Activated T-cell treated with anti-CD3 and anti-CD28 coated beads for 24 hours (primary cell): ENCODE measurements at places on chromosomes 16 and 17.

DNA sequence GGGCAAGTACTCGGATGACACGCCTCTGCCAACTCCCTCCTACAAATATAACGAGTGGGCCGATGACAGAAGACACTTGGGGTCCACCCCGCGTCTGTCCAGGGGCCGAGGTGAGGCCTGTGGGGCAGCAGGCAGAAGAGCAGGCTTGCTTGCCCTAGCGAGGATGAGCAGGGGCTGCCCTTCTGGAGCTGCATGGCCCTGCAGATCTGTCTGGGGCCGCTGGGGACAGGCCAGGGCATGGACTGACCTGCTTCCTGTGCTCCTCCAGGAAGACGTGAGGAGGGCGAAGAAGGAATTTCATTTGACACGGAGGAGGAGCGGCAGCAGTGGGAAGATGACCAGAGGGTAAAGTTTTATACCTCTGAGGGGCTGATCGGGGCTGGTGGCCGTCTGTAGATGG lies 5.3 kb downstream of the DHX38 start:
- no peak for DNase-seq

- no peak for DNase-seq
Measured at GRCh38 chr17:8062807-8063483, 24.1 kb downstream of the ALOX15B start.

DNA sequence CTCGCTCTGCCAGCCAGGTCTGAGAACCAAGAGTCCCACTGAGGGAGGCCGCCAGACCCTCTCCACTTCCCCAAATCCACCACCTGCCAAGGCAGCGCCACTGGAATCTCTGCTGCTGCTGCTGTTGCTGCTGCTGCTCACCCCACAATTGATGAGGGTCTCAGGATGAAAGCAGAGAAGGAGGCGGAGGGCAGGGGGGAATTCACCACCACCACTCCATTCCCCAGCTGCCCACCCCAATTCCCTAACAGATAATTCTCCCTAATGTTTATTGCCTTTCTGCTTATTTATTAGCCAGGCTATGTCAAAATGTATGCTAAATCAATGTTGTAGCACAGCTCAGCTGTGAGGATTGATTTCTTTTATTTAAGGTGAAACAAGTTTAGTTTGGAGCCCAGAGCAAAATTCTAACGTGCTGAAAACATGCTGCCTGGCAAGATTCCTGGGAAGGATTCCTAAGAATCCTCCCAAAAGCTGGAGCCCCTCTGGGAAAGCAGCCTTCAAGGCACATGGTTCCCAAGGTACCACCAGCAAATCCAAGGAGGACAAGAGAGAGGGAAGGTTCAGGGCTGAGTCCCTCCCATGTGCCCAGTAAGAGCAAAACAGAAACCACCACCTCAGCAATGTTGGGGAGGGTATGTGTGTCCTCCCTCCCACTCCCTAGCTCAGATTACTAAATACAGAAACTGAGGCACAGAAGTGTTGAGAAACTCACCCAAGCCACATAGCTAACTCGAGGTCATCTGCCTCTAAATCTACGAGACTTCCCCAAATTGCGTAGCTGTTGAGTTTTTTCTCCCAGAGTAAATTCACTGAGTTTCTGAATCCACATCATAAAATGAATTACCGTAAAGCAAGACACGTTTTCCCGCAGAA lies 12.2 kb upstream of the CDH5 start:
- no peak for DNase-seq

- DNase-seq: no peak
Measured at GRCh38 chr16:78221892-78222291, 122.4 kb downstream of the WWOX start.

DNA sequence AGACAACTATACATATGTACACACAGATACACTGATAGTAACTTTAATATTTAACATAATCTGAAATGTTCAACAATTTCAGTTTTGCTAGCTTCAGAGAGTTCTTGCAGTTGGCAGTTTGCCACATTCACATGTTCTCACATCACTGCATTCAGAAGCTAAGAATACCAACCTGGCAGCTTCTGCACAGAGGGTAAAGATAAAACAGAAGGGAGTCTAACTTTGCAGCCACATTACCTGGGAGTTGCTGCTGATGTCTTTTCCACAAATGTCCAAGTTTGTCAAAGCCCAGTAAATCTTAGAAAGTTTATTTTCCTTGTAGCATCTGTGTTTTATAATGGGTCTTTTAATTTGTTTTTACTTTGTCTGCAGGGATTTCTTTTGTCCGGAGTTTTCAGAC lies 332.0 kb downstream of the BCAS3 start:
- DNase-seq: no peak

GRCh38 chr16:89476811-89477261 lies 13.5 kb downstream of the ANKRD11 start:
- DNase-seq: no peak

- DNase-seq: no peak
Measured at GRCh38 chr16:23222929-23223328, 40.4 kb downstream of the SCNN1G start.

- no peak for DNase-seq
Measured at GRCh38 chr16:11619327-11619851, 32.7 kb upstream of the LITAF start.

GRCh38 chr17:172401-172800 lies 9.0 kb downstream of the DOC2B start:
- DNase-seq: no peak

GRCh38 chr17:74712756-74713155 lies at the start of gene CD300LF:
TSS of gene CD300LF (minus strand) at chr17:74712923. CDS start at chr17:74712866, 57 bp downstream.
- no peak for DNase-seq

DNA sequence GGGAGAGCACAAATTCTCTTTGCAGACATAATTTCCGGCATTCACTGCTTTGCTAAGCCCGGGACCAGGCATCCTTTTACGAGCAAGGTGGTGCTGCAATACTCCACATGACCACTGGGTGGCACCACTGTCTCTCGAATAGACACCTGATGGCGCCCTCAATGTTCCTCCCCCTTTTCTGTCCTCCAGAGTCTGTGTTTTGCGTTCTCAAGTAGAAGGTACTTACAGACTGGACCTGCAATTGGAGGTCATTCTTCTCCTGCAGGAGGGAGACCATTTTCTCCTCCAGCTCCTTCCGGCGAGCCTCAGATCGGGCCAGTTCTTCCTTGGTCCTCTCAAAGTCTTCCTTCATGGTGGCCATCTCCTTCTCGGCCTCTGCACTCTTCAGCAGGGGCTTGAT lies 45.2 kb downstream of the MYH13 start:
- peak; percentile 64 for DNase-seq

DNA sequence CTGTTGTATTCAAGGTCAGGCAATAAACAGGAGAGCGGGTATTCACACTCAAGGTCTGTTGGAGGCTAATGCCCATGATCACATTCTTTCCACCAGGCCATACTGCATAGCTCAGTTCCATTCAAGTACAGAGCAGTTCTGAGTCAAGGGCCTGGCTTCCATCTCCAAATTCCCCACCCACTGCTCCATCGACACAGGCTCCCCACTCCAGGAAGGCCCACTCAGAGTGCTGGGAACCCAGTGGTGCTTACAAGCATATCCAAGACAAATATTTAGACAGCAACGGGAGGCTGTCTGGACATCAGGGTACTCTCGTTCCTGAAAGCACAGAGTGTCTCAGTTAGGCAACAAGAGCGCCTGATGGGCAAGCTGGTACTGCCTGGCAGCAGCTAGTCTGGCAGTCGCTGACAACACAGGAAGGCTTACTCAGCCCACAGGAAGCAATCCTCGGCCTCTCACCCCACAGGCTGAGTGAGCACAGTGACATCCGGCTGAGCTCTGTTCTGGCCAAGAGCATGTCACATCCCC lies 40.9 kb downstream of the RFFL start:
- peak; percentile 64 for DNase-seq

DNA sequence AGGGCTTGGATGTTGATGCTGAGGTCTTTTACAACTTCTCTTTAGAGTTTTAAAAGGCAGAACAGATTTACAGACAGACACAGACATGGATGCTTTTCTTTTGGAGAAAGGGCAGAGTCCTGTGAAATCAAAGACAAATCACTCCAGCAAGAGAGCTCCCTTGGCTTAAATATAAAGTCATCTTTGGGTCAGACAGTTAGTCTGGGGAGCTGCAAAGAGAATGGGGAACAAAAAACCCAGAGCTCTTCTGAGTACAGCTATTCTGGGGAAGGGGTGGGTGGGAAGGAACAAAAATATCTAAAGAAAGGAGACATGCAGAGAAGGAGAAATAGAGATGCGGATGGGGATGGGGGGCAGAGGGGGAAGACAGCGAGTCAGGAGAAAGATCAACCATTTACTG lies 266.6 kb downstream of the XYLT1 start:
- no peak for DNase-seq

DNA sequence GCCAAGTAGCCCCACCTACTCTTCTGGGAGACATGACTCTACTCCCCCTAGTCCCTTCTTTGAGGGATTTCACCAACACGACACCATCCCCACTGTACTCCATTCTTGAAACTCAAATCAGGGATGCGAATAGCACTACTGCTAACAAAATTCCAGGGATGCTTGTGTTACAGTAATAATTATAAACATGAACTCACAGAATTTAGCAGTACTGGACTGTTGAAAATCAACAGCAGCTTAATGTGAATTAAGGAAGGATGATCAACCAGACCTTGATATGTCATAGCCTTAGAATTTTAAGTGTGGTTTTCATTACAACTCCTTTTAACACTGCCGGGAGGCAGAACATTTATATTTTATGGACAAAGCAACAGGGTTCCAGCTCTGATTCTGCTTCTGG lies 37.9 kb downstream of the AMFR start:
- DNase-seq: no peak

DNA sequence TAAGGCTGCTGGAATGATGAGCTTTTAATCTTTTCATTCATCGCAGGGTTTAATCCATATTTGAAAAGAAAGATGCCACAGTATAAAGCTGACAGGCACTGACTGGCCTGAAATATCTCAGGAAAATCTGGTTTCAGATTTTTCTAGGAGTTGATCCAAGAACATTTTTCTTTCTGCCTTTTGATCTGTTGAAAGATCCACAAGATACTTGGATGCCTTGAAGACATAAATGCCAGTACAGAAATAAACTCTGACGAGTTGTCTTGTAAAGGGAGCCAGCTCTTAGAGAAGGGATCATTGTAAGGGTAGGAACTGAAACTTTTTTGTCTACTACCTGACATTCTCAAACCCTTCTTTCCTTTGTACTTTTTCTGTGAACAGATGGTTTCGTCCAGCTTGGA lies 25.4 kb upstream of the KRT20 start:
- DNase-seq: no peak

DNA sequence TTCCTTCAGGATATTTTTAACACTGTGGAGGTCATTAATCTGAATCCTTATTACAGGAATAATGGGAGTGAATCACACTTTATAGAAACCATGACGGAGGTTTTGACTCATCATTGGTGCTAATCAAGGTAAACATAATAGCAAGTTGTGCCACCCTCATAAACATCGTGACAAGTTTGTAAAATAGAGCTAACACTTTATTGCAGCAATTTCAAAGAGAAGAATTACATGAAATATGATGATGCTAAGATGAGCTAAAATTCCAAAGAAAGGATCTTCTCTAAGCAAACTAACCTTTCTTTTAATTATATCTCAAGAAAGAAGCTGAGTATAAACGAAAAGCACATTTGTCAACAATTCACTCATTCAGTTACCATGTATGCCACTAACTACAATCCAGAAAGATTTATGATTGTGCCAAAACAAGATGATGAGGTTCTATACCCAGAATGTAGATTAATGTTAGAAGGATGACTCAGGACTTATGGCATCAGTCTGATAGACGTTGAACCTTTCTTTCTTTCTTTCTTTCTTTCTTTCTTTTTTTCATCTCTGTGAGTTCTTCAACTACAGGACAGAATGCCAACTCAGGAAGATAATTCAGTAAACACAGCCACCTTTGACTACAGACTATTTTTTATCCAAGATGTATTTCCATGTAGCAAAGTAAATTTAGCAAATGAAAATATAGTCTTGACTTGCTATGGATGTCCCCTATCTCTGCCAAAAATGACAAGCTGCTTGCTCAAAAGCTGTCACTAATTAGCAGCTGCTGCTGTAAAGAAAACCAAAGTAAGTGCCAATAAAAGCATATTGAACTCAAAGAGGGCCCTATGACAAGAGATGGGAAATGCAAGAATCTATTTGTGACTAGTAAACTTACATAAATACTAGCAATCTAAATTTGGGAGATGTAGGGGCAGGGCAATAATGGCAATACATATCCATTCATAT lies 23.3 kb downstream of the STAT5B start:
- no peak for DNase-seq

GRCh38 chr16:57645169-57645568 lies 16.7 kb downstream of the ADGRG1 start:
- DNase-seq: no peak
